ENCODE measurements at places on chromosomes 2 and 18. TPM values are rescaled to one million over a fixed set of nuclear protein-coding genes. Genes with fewer than 3 reads are reported as not detected.

DNA sequence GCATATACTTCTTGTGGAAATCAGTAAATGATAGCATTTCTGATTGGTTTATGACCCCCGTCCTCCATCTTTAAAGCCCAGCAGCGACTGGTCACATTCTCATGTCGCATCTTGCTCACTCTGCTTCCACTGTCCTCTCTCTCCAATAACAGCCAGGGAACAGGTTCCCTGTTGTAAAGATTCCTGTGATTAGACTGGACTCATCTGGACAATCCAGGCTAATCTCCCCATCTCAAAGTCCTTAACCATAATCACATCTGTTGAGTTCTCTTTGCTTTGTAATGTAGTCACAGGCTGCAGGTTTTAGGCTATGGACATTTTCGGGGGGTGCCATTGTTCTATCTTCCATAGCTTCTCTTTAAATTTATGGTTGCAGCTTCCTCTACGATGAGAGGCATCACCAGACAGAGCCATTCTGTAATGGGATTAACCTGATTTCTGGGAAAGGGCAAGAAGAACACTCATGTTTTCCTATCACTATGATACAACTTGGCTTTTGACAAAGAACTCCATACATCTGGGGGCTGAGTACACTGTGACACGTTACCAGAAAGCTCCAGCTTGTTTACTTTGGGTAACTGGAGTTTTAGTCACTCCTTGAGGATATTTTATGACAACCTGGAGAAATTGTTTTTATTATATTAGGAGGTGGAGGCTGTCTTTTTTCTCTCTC lies 159.0 kb downstream of the NYAP2 start:
- H3K27ac ChIP-seq = no peak overlapping the region
- H3K4me1 ChIP-seq = no peaks in the 10 kb centered on the region
- H3K36me3 ChIP-seq = no peaks in the 10 kb centered on the region
- H3K27me3 ChIP-seq = no peaks in the 10 kb centered on the region

DNA sequence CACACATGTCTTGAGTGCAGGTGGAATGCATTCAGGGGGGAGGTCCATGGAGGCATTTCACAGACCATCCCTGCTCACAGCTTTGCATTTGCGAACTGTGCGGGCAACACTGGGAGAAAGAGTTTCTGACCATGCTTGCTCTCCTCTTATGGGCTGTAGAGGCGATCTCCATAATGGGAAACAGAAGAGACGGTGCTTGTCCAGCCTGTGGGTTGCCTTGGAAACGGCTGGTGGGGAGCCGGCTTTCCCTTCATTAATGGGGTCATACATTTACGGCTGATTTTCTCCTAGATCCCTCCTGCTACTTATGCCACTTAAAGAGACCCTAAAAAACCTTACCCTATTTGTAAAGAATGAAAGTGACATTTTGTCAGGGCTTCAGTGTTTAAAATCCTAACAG lies 147.4 kb downstream of the SOX11 start:
- H3K36me3 ChIP-seq = no peaks in the 10 kb centered on the region
- no peak overlapping the region for H3K4me3 ChIP-seq
- H3K27ac ChIP-seq = no peak overlapping the region
- no peaks in the 10 kb centered on the region for H3K27me3 ChIP-seq

GRCh38 chr2:163527381-163527780 lies 208.4 kb downstream of the FIGN start:
- no peak overlapping the region for H3K4me3 ChIP-seq
- no peak overlapping the region for H3K27ac ChIP-seq
- no peaks in the 10 kb centered on the region for H3K27me3 ChIP-seq
- no peak for DNase-seq
- H3K36me3 ChIP-seq = no peaks in the 10 kb centered on the region

DNA sequence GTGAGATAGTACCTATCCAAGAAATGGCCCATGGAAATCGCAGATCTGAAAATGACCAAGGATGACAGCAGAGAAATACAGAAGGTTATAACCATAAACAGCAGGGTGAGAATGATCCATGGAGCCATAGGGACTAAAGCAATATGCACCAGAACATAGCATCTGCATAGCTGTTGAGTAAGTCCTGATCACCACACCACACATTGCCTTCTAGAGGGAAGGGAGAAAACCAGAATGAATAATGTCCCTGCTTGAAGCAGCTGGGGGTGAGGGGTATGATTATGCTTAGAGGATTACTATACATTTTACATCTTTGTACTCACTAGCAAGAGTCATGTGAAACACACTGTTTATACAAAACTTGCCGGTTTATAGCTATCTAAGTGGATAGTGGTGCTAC lies 350.4 kb downstream of the MBD2 start:
- H3K4me1 ChIP-seq = no peaks in the 10 kb centered on the region
- no peak for DNase-seq
- no peak overlapping the region for H3K4me3 ChIP-seq
- H3K27me3 ChIP-seq = no peaks in the 10 kb centered on the region
- H3K27ac ChIP-seq = no peak overlapping the region

- no peak overlapping the region for H3K4me3 ChIP-seq
- no peak for DNase-seq
- H3K27ac ChIP-seq = no peak overlapping the region
- H3K27me3 ChIP-seq = no peaks in the 10 kb centered on the region
- no peaks in the 10 kb centered on the region for H3K36me3 ChIP-seq
Observed at GRCh38 chr18:45340884-45341283, 274.4 kb upstream of the SLC14A2 start.

DNA sequence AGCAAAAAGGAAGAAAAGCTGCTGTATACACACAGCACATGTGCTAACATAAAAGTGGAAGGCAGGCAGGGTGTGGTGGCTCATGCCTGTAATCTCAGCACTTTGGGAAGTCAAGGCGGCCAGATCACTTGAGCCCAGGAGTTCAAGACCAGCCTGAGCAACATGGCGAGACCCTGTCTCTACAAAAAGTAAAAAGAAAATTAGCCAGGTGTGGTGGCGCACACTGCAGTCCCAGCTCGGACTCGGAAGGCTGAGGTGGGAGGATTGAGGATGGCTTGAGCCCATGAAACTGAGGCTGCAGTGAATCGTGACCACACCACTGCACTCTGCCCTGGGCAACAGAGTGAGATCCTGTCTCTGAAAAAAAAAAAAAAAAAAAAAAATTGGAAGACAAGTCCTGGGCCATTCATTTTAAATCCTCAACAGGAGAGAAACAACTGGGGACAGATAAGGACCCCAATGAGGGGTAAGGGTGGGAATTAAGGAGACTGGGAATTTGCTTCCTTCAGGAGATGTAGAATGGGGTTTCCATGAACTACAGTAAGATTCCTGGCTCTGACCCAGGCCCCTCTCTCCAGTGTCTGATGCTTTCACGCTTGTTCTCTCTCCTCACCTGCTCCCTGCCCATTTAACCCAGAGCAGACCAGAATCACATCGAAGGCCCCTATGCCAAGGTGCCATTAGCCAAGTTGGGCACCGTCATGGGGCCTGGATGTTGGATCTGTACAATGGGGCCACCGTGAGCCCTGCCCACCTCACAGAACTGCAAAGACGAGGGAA lies 29.6 kb downstream of the TNS1 start:
- no peaks in the 10 kb centered on the region for H3K4me1 ChIP-seq
- H3K27ac ChIP-seq = no peak overlapping the region
- H3K4me3 ChIP-seq = no peak overlapping the region
- no peaks in the 10 kb centered on the region for H3K27me3 ChIP-seq
- no peaks in the 10 kb centered on the region for H3K36me3 ChIP-seq
- DNase-seq = no peak

DNA sequence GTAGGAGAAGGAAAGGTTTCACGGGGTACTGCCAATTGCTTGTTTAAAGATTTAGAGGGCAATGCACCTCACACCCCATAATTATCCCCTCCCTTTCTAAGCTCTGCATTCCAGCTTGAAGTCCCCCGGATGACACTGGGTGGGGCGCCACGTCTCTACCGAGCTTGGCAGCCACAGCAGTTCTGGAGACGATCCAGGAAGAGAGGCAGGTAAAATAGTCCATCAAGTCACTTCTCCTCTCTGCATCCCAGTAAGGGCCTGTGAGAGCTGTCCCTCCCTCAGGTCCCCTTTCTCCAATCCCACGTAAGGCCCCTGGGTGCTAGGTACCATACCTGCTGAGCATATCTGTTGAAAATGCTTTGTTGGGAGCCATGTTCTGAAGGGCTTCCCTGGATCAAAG lies 65.7 kb downstream of the CAPN13 start:
- no peak overlapping the region for H3K27ac ChIP-seq
- no peak overlapping the region for H3K4me3 ChIP-seq
- no peaks in the 10 kb centered on the region for H3K27me3 ChIP-seq
- no peaks in the 10 kb centered on the region for H3K4me1 ChIP-seq
- no peak for DNase-seq
- H3K36me3 ChIP-seq = no peaks in the 10 kb centered on the region

DNA sequence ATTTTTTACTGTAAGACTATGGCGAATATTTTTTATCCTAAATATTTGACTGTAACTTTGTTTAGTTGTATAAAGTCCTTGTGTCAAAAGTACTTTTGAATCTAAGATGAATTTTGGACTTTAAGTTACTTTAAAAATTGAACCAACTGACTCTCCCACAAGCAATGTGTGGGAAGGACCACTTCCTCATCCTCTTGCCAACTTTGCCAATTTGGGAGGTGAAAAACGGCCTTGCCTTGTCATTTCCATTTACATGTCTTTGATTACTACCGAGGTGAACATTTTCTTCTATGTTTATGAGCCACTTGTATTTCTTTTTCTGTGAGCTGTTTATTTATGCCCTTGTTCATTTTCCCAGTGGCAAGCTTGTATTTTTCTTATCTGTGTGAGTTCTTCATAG lies 12.8 kb upstream of the MSGN1 start:
- no peaks in the 10 kb centered on the region for H3K36me3 ChIP-seq
- no peaks in the 10 kb centered on the region for H3K27me3 ChIP-seq
- no peak for DNase-seq

DNA sequence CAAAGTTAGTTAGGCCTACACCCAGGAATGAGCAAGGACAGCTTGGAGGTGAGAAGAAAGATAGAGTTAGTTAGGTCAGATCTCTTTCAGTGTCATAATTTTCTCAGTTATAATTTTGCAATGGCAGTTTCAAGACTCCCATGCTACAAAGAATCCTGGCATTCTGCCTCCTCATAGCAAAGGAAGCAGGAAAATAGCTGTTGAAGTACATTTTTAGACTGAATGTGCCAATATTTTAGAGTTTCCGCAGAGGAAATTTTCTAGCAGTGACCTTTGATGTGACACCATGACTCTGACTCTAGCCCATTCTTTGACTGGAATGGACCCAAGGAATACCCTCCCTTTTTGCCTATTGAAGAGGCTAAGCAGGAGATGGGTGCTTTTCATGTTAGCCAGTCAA lies 371.7 kb downstream of the PIK3C3 start:
- no peaks in the 10 kb centered on the region for H3K27me3 ChIP-seq
- no peaks in the 10 kb centered on the region for H3K36me3 ChIP-seq
- DNase-seq = no peak
- H3K4me1 ChIP-seq = no peaks in the 10 kb centered on the region

DNA sequence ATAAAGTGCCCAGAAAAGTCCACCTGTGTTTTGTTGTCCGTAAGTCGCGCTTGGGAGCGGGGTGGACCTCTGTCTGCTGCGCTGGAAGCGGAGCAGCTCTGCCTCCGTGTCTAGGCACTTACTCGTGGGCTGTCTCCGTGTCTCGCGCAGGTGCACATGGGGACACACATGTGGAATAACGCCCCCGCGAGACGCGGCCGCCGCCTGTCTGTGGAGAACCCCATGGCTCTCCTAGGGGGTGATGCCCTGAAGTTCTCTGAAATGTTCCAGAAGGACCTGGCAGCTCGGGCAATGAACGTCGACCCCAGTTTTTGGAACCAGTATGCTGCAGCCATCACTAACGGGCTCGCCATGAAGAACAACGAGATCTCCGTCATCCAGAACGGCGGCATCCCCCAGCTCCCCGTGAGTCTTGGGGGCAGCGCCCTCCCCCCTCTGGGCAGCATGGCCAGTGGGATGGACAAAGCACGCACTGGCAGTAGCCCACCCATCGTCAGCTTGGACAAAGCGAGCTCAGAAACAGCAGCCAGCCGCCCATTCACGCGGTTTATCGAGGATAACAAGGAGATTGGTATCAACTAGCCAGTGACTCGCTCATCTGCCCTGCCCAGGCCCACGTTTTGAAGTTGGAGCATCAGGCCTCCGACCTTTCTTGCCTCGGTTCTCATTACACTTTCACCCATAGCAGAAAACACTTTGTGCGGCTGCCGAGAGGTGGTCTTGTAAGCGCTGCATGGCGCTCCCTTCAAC lies 17.3 kb downstream of the SALL3 start:
- no peak overlapping the region for H3K27ac ChIP-seq
- no peaks in the 10 kb centered on the region for H3K36me3 ChIP-seq
- H3K4me1 ChIP-seq = no peaks in the 10 kb centered on the region
- DNase-seq = no peak
- H3K27me3 ChIP-seq = no peaks in the 10 kb centered on the region

DNA sequence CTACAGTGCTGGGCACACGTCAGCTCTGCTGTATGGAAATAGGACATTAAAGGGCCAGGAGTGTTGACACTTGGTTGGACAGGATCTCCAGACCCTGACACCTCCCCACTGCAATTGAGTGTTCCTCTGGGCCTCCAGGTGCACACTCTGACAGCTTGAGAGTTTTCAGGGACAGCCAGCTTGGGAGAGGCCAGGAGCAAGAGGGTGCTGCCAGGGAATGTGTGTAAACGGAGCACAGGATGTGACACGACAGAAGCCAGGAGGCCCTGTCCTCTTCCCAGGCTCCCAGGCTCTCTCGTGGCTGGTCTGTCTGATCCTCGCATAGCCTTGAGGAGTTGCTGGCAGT lies 318.1 kb upstream of the HS6ST1 start:
- H3K27ac ChIP-seq = no peak overlapping the region
- DNase-seq = no peak
- no peaks in the 10 kb centered on the region for H3K36me3 ChIP-seq
- no peak overlapping the region for H3K4me3 ChIP-seq
- no peaks in the 10 kb centered on the region for H3K4me1 ChIP-seq

GRCh38 chr2:138269765-138270164 lies 231.8 kb upstream of the SPOPL start:
- H3K36me3 ChIP-seq = no peaks in the 10 kb centered on the region
- H3K4me3 ChIP-seq = no peak overlapping the region
- H3K27ac ChIP-seq = no peak overlapping the region
- no peak for DNase-seq

GRCh38 chr2:232886632-232887031 lies 16.6 kb downstream of the SNORC start:
- no peaks in the 10 kb centered on the region for H3K36me3 ChIP-seq
- H3K4me1 ChIP-seq = no peaks in the 10 kb centered on the region
- no peak overlapping the region for H3K27ac ChIP-seq
- no peaks in the 10 kb centered on the region for H3K27me3 ChIP-seq
- H3K4me3 ChIP-seq = no peak overlapping the region

SNED1 gene
- 1.6 TPM for polyA plus RNA-seq

OSR1 gene
- polyA plus RNA-seq = not detected

HOXD13 gene
- not detected for polyA plus RNA-seq

VIT gene
- polyA plus RNA-seq = not detected

SRD5A2 gene
- polyA plus RNA-seq = not detected

EML6 gene
- polyA plus RNA-seq = 0.02 TPM

SIX2 gene
- polyA plus RNA-seq = not detected

CHRND gene
- not detected for polyA plus RNA-seq

All from CD4-positive, alpha-beta memory T cell (primary cell).